ENCODE measurements at places on chromosomes 5 and 9. TPM values are rescaled to one million over a fixed set of nuclear protein-coding genes. Genes with fewer than 3 reads are reported as not detected.

The ADRB2 gene
- total RNA-seq = 18.4 TPM

The GPR150 gene
- total RNA-seq = 0.28 TPM

The PRR7 gene
- total RNA-seq = 2.9 TPM

The MARVELD2 gene
- total RNA-seq = 25.6 TPM

The RNF20 gene
- 31.2 TPM for total RNA-seq

The COL5A1 gene
- 96.6 TPM for total RNA-seq

The TPPP gene
- total RNA-seq = 6.4 TPM

The DEPDC1B gene
- total RNA-seq = 0.71 TPM

DNA sequence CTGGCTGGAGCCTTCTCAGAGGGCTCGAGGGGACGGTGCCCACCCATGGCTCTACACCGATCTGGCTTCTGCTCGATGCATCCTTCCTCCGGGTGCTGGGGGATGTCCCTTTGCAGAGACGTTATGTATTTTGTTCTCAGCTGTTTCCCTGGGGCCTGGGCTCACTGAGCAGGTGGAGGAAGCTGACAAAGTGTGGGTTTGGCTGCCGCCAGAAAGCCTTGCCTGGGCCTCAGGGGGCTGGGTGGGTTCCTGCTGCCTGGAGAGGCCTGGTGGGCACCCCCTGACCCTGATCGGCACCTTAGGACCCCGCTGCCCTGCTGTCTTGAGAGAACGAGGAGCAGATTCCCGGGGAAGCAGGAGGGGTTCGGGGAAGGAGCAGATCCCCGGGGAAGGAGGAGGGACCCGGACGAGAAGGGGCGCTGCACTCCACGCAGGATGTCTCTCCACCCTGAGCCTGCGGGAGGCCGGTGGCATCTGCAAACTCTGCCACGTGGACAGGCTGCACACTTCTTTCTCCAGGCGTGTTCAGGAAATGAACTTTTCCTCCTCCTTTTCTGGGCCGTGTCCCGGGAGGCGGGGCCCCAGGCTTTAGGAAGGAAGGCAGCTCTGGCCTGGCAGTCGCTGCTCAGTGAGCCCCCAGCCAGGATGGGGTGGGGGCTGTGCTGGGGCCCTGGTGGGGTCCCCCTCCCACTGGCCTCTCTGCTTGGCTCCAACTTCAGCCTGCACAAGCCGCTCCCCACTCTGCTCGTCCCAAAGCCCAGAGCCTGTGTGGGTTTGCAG, 148.9 kb downstream of the RXRA start:
- peak overlapping the region; percentile 57 for H3K27ac ChIP-seq
- DNase-seq = peak; percentile 94
- no peaks in the 10 kb centered on the region for H3K36me3 ChIP-seq
- no peaks in the 10 kb centered on the region for H3K4me1 ChIP-seq

DNA sequence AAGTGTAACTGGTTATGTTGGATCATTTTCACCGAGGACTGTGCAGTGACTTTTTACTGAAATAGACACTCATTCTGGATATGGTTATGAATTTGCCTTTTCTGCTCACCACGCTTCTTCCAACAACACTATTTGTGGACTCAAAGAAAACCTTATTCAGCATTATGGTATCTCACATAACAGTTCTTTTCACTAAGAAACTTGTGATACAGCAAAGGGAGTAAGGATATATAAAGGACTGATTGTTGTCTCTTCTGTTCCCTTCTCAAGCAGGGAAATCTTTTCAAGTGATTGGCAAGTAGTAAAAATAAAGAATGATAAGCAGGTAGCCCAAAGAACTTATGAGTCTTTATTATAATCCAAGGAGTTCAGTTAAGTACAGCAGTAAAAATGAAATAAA, 131.5 kb upstream of the SV2C start:
- H3K36me3 ChIP-seq = no peaks in the 10 kb centered on the region
- no peak overlapping the region for H3K27ac ChIP-seq
- no peak for DNase-seq
- no peaks in the 10 kb centered on the region for H3K4me1 ChIP-seq
- H3K4me3 ChIP-seq = no peak overlapping the region
- no peaks in the 10 kb centered on the region for H3K27me3 ChIP-seq

DNA sequence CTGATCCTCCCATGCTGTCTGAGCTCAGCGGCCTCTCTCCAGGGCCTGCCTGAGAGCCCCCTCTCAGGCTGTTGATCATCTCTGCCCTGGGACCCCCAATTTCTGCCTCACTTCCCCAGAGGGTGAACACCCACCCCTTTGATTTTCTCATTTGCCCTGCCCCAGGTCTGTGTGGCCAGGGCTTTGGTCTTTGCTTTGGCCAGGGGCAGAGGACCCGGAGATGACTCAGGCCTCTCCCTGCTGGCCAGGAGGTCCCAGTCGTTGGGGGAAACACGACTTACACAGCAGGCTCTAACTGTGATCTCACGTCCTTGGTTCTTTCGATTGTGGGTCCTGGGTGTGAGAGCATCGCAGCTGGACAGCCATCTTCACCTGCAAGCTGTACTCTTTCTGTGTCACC, 1.1 kb upstream of the ADAMTS2 start:
- H3K36me3 ChIP-seq = peaks cover 2% of the 10 kb centered on the region
- H3K4me3 ChIP-seq = no peak overlapping the region
- H3K27me3 ChIP-seq = peaks cover 7% of the 10 kb centered on the region

- no peak for DNase-seq
- no peak overlapping the region for H3K4me3 ChIP-seq
- H3K27ac ChIP-seq = no peak overlapping the region
- no peaks in the 10 kb centered on the region for H3K27me3 ChIP-seq
- H3K36me3 ChIP-seq = no peaks in the 10 kb centered on the region
These were observed 361.0 kb downstream of the NFIB start for GRCh38 chr9:13952906-13953305.

GRCh38 chr5:110838961-110839360, 100.2 kb downstream of the SLC25A46 start:
- DNase-seq = no peak
- H3K4me3 ChIP-seq = no peak overlapping the region
- no peak overlapping the region for H3K27ac ChIP-seq
- H3K27me3 ChIP-seq = no peaks in the 10 kb centered on the region
- H3K36me3 ChIP-seq = no peaks in the 10 kb centered on the region

DNA sequence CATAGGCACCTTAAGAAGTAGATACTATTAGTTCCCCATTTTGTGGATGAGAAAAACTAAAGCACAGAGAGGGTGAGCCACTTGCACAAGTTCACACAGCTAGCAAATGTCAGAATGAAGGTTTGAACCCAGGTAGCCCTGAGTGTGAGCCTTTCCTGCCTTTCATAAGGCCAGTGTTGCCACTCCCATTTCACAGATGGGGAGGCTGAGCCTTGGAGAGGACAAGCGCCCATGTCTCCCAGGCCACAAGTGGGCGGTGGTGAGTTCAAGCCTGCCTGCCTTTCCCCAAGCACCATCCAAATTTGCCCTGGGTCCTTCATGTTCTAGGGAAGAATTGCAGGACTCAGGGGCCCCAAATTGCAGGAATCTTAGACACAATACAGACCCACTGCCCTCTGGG, 50.6 kb downstream of the LHX2 start:
- no peaks in the 10 kb centered on the region for H3K4me1 ChIP-seq
- H3K27ac ChIP-seq = no peak overlapping the region
- DNase-seq = no peak
- H3K4me3 ChIP-seq = no peak overlapping the region

GRCh38 chr5:19241690-19242089, 746.3 kb downstream of the CDH18 start:
- no peaks in the 10 kb centered on the region for H3K27me3 ChIP-seq
- H3K27ac ChIP-seq = no peak overlapping the region
- H3K4me3 ChIP-seq = no peak overlapping the region
- no peak for DNase-seq

DNA sequence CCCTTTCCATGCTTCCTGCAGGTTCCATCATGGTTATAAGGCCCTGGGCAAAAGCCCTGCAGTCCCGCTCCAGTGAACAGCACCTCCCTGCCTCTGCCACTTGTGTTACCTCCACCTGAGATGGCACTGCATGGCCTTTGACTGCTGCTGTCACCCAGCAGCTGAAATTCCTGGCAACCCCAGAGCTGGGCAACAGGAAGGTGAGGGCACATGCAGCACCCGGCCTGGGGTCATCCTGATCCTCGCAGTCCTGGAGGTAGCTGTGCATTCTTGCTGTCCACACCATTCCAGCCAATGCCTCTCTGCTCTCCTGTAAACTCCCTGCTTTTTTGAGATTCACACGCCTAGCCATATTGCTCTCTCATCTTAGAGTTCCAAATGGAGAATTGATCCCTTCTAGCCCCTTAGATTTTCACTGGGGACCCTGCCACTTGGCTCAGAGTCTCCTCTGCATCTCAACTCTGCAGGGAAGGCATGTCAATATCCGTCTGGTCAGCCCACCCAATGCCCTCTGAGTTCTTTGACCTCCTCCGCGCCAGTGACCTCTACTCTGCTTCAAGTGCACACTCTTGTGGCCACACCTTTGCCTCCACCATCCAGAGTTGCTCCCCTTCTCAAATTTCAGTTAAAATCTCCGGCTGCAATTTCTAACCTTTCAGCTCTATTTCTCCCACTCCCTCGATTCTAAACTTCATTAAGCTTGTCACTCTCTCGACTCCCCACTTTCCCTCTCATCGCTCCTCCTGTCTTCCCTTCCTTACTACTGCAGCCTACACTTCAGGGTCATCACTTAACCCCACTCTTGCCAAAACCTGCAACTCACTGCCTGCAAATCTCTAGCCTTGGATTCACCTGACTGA, 93.4 kb downstream of the ANKH start:
- H3K4me1 ChIP-seq = peaks cover 26% of the 10 kb centered on the region
- no peaks in the 10 kb centered on the region for H3K27me3 ChIP-seq
- H3K36me3 ChIP-seq = no peaks in the 10 kb centered on the region
- no peak overlapping the region for H3K27ac ChIP-seq

- no peak overlapping the region for H3K27ac ChIP-seq
- H3K36me3 ChIP-seq = no peaks in the 10 kb centered on the region
- H3K4me1 ChIP-seq = no peaks in the 10 kb centered on the region
- no peaks in the 10 kb centered on the region for H3K27me3 ChIP-seq
- peak; percentile 73 for DNase-seq
These were observed 1203.4 kb upstream of the DMAC1 start for GRCh38 chr9:9002826-9003583.

GRCh38 chr5:170425731-170426130, 36.6 kb upstream of the KCNMB1 start:
- H3K4me3 ChIP-seq = no peak overlapping the region
- no peaks in the 10 kb centered on the region for H3K36me3 ChIP-seq
- H3K4me1 ChIP-seq = no peaks in the 10 kb centered on the region

DNA sequence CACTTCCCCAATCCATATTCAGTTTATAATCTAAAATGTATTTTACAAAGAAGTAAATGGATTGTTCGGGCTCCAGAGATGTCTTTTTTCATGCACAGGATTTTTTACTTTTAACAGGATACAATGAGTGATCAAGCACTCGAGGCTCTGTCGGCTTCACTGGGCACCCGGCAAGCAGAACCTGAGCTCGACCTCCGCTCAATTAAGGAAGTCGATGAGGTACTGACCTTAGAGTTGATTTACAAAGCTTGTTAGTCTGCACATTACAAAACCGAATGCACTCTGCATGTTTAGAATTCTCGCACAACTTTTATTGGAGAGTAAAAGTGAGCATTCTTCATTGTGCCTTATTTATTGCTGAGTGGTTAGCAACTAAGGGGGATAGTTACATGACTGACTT, 65.2 kb downstream of the ERAP1 start:
- H3K27me3 ChIP-seq = no peaks in the 10 kb centered on the region
- peaks cover 38% of the 10 kb centered on the region for H3K36me3 ChIP-seq
- peaks cover 10% of the 10 kb centered on the region for H3K4me1 ChIP-seq
- H3K27ac ChIP-seq = peak overlapping the region; percentile 82
- H3K4me3 ChIP-seq = no peak overlapping the region

DNA sequence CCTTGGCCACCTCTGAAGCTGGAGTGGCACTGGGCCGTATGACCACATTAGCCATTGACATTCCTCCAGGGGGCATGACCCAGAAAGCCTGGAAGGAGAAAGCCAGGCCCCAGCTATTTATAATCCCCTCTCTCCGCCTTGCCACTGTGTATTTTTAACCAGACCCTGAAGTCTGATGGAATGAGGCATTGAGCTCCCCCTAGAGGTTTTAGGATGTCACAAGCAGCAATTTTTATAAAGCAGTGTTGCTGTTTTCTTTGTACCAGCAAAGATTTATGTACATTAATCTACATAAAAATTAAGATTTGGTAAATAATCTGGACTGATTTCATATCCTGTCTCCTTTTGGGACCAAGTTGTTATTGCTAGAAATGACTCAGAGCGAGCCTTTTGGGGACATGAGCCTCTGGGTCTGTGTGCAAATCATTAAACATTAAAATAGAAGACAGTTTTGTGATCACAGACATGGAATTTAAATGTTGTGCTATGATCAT, 127.1 kb downstream of the TRIO start:
- no peaks in the 10 kb centered on the region for H3K27me3 ChIP-seq
- peak overlapping the region; percentile 73 for H3K27ac ChIP-seq
- peaks cover 7% of the 10 kb centered on the region for H3K4me1 ChIP-seq
- no peak overlapping the region for H3K4me3 ChIP-seq
- DNase-seq = peak; percentile 68

DNA sequence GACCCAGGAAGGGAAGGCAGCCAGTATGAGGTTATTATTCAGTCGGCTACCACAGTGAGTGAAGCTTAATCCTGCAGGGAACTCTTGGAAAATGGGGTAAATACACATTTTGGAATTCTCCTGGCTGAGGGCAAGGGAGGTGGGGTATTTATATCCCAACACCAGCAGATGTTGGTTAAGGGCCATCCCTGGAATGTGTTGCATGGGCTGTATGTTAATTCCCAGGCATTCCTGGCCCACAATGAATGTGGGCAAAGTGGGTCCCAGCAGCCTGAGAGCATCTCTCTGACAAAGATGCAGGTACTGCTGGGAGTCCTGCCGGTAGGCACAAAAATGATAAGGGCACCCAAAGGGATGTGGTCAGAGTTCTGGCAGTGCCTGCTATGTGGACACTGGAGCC, 2.9 kb upstream of the GPRIN1 start:
- peaks cover 34% of the 10 kb centered on the region for H3K27me3 ChIP-seq
- no peak overlapping the region for H3K27ac ChIP-seq
- no peaks in the 10 kb centered on the region for H3K36me3 ChIP-seq
- DNase-seq = no peak
- no peak overlapping the region for H3K4me3 ChIP-seq
- peaks cover 4% of the 10 kb centered on the region for H3K4me1 ChIP-seq

- no peak overlapping the region for H3K27ac ChIP-seq
- peaks cover 1% of the 10 kb centered on the region for H3K4me1 ChIP-seq
- DNase-seq = peak; percentile 77
- no peaks in the 10 kb centered on the region for H3K36me3 ChIP-seq
- H3K4me3 ChIP-seq = no peak overlapping the region
These were observed 112.3 kb downstream of the SLC28A3 start for GRCh38 chr9:84228130-84228720.

All from lung (tissue), 17 donors.